Hypothalamus (tissue), 51 donors: ENCODE measurements at places on chromosomes 4 and X.

DNA sequence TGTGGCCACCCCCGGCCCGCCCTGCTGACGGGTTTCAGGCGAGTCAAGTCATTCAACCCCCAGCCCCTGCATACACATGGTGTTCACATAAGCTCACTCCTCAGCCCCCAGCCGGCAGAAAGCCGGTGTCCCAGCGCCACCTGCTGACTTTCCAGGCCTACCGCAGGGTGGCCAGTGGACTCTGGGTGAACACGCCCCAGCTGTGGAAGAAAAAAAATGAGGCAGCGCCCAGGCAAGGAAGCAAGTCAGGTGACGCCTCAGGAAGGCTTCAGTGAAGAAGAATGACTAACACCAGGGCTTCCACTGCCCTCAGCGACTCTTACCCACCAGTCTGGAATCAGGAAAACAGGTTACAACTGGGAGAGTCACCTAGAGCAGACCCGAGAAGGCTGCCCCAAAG is 15.8 kb downstream of the BCAP31 start:
- peak; percentile 36 for DNase-seq

- no peak for DNase-seq
These were observed 47.3 kb upstream of the SRPX start for GRCh38 chrX:38268011-38268410.

DNA sequence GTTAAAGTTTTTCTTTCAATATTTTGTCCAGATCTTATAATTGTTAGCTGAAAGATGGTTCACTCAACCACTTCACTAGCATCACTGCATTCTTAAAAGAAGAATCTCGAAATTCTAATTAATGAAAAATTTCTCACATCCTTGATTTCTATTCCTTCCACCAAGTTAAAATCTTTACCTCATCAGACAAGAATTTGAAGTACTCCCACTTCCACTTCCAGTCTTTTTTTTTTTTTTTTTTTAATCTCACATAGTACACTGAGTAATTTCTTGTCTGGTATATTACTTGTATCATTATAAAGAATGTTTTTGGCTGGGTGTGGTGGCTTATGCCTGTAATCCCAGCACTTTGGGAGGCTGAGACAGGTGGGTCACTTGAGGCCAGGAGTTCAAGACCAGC is 73.2 kb downstream of the FBXW7 start:
- DNase-seq: no peak

DNA sequence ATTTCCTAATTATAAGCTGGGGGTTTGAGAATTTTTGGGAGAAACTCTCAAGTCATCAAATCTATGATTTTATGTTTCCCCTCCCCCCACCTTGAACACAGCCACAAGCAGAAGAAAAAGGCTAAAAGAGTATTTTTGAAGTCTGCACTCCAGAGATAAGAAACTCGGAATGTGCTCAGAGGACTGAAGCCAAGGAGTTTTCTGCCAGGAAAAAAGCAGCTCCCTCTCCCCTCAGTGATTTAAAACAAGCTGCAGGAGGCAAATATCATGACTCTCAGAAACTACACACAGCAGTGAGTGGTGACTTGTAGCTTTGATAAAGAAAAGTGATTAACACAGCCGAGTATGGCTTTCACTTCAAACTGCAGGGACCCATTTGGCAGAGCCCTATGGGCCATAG is 800.2 kb upstream of the FTHL17 start:
- no peak for DNase-seq

- no peak for DNase-seq
These were observed 116.2 kb downstream of the TMA16 start for GRCh38 chr4:163610648-163611047.

DNA sequence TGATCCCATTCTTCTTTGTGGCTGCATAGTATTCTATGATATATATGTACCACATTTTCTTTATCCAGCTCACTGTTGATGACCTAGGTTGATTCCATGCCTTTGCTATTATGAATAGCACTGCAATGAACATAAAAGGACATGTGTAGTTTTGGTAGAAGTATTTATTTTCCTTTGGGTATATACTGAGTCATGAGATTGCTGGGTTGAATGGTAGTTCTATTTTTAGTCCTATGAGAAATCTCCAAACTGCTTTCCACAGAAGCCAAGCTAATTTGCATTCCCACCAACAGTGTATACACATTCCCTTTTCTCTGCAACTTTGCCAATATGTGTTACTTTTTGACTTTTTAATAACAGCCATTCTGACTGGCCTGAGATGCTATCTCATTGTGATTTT is 278.3 kb downstream of the PCDH18 start:
- no peak for DNase-seq

DNA sequence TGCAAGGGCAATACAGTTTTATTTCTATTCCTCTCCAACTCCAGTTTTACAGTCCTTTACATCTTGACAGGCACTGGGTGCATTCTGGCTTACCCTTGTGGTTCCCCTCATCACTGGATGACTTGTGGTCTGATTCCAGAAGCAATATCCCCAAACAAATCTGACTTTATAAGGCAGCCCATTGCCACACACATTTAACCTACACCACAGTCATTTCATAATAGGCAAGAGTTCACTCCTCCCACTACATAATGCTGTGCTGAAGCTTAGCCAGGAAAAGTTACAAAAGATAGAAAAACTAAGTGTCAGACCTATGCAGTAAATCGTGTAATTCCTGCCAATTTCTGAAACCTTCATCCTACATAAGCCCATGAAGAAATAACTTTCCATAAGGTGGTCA is 82.9 kb upstream of the MID1IP1 start:
- no peak for DNase-seq

DNA sequence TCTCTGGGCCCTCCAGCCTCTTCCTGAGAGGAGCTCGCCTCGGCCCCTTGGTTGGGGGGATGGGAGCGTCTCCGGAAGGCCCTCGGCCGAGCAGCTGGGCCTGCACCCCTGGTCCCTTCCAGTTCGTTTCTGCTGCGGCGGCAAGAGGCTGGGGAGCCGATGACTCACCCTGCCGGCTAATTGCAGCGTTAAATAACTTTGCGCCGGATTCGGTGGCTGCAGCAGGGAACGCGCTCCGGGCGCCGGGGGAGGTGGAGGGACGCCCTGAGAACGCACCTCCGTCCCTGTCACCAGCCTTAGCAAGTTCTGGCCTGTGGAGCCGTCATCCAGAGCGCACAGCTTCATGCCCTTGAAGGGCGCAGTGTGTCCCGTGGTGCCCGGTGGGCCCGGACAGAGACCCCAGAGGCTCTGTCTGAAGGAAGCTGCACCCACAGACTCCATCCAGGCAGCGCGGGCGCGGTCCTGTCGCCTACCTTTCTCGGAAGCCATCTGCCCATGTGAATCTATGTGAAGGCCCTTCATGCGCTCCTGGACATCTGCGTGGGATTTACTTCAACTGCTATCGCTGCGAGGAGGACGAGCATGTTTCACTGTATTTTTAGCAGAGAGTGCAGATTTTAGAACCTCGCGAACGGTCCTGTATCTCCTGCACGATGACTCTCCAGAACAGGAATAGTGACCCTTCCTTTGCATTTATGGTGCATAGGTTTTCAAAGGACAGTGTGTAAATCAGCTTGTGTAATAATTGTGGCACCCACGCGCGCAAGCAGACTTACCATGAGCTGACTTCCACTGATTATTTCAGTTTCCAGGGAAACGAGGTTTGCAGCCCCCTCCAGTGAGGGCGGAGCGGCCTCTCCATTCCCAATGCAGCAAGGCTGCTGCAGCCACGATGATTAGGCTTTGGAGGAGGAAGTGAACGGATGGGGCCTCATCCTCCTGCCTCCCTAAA is 1.7 kb upstream of the TMEM271 start:
- DNase-seq: no peak

- no peak for DNase-seq
These were observed 34.5 kb upstream of the VEGFD start for GRCh38 chrX:15418707-15419181.

GRCh38 chr4:132866616-132867015 is 282.5 kb upstream of the PCDH10 start:
- no peak for DNase-seq

GRCh38 chr4:40838742-40839141 is 89.0 kb downstream of the NSUN7 start:
- no peak for DNase-seq

DNA sequence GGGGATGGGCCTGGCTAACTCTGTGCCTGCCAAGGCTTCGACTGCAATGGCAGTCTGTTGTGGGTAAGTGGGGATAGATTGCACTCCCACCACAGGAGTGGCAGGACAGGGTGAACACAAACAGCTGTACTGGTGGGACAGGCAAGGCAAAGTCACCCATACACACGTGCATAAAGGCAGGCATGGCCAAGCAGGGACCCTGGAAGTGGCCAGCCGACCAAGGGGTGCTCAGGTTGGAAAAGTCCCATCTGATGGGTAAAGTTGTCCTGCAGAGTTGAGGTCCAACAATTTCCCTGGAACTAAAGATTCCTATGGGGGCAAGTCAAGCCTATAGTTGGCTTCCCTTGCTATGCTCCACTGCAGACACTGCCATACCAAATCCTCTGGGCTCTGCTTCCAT is 1961.9 kb upstream of the ADGRL3 start:
- DNase-seq: no peak

DNA sequence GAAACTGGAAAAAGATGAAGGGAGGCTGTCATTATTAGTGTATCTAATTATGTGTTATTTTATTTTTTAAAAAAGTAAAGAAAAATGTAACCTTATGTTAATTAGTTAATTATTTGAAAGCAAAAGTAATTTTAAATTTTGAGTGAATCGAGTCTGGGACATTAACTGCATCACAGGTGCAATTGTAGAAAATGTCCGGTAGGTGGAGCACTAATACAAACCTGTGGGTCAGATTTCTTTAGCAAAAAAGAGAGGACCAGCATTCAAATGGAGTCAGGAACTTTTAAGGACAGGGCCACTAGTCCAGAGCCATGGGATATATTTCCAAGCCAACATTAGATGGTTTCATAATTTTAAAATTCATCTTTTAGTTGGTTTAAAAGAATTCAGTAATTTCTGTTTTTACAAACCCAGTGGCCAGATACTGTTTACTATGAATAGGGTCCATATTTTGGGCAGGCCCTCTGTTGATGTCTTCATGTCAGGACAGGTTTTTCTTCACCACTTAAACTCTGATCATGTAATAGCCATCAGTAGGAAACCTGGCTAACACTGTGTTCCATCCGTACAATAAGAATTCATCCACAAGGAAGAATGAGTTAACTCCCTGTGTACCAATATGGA is 27.2 kb downstream of the BST1 start:
- no peak for DNase-seq

DNA sequence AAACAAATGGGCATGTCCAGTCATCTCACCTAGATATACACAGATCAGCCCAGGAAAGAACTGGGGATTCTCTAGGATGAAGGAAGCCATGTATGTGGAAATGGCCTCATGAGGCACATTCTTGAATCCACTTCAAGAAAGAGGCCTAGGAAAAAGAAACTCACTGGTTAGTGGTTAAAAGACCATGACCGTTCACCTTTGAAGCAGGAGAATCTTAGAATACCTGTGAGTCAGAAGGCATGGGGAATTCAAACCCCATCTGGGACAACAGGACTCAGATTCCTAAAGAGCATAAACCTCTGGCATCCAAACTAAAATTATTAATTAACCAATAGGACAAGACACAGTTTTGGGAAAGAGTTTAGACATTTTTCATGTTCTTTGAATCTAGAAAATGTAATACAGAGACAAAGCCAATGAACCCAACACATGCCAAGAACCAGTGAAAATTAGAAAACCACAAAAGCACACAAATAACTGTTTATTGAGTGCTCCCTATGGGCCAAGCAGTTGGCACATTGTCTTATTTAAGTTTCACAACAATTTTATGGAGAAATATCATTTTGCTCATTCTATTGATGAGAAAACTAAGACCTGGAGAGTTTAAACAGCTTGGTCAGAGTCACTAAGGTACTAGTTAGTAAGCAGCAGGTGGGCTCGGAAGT is 97.5 kb downstream of the NPNT start:
- DNase-seq: no peak

- DNase-seq: no peak
These were observed 151.2 kb downstream of the SPATA18 start for GRCh38 chr4:52202251-52202779.

DNA sequence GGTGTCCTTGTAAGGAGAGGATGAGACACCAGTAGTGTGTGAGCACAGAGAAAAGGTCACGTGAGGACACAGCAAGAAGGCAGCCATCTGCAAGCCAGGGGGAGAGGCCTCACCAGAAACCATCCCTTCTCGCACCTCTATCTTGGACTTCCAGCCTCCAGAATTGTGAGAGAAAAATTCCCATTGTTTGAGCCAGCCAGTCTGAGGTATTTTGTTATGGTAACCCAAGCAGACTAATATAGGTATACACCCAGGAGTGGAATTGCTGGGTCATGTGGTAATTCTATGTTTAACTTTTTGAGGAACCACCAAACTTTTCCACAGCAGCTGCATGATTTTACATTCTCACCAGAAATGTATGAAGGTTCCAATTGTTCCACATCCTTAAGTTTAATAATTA is 25.6 kb downstream of the ZDHHC9 start:
- no peak for DNase-seq

GRCh38 chr4:8558080-8558960 is 21.9 kb upstream of the GPR78 start:
- no peak for DNase-seq

DNA sequence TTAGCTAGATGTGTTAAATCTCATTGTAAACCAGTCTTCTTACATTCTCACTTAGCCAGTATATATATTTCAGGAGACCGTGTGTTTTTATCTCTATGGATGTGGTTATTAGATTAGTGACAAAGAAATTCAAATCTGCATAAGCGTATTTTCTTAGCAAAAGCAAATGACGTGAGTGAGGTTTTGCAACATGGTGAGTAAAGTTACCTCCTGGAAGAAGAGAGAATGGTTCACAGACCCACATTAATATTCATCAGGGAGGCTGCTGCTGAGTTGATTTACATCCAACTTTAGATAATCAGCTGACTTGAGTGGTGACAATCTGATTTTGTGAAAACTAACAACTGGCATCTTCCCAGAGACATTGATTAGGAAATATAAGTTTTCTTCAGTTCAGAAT is 589.9 kb upstream of the GALNT7 start:
- no peak for DNase-seq

- no peak for DNase-seq
These were observed 13.3 kb downstream of the ATOH1 start for GRCh38 chr4:93841803-93842345.

- DNase-seq: no peak
These were observed 811.9 kb upstream of the PCDH7 start for GRCh38 chr4:29908276-29908675.

GRCh38 chr4:104129243-104129642 is 365.5 kb downstream of the CXXC4 start:
- no peak for DNase-seq

- no peak for DNase-seq
These were observed 114.6 kb downstream of the TBCK start for GRCh38 chr4:106201373-106201772.

- peak; percentile 32 for DNase-seq
These were observed 152.5 kb upstream of the SPRY1 start for GRCh38 chr4:123244137-123244536.

DNA sequence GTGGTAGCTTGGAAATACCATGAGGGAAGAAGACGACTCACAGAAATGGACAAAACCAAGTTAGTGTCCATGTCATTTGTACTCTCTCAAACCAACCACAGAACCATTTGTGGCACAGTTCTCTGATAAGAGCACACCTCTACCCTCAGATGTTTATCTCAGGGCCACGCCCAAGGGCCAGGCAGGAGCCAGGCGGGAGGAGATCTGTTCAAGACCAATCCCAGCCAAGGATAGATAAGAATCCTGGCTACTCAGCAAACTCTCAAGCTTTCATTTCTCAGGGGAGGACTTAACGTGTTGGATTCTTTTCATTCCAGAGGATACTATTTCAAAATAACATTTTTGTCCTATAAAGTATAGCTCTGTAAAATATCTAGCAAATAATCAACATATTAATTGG is 95.0 kb downstream of the NYX start:
- DNase-seq: no peak

- no peak for DNase-seq
These were observed 276.7 kb downstream of the UNC5C start for GRCh38 chr4:95272036-95272435.

GRCh38 chr4:142156256-142156655 is 519.9 kb downstream of the IL15 start:
- DNase-seq: no peak
